ENCODE measurements at places on chromosomes 6 and 20.

DNA sequence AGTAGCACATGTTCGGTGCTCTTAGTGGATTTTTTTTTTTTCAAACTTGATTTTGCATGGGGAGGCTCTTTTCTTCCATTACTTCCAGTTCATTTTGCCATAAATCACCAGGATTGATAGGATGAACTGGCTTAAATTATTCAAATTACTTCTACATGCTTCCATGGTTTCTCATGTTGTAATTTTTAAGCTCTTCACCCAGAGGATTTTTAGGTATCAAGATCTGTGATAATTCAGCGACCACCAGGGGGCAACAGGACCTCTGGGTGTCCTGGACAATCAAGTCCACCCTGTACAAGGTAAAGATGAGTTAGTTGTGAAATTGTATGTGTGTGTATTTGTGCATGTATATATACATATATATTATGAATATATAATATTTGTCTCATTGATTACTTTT, 4.2 kb upstream of the EPHA7 start:
- no peak for DNase-seq

GRCh38 chr6:92507552-92507951, 911.8 kb downstream of the EPHA7 start:
- DNase-seq, result no peak

- DNase-seq, result no peak
These were observed 9.1 kb downstream of the SNTA1 start for GRCh38 chr20:33434434-33434833.

DNA sequence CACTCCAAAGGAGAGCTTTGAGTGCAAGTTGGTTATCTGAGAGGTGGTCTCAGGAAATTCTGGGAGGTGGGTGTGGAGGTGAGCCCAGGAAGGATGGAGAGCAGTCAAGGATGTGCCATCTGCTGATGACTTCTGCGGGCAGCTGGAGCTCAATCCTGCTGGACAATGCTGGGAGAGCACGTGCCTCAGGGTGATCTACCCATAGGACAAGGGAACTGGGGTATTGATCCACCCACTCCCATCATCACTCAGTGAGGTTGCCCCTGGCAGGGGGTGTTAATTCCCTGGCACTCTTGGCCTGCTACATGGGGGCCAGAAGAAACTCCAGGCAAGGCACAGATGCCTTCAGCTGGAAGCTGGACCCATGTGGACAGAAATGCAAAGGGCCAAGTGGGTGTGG, 7.1 kb upstream of the ZBP1 start:
- DNase-seq, result no peak

- DNase-seq, result no peak
These were observed 227.5 kb downstream of the PRL start for GRCh38 chr6:22069306-22069800.

DNA sequence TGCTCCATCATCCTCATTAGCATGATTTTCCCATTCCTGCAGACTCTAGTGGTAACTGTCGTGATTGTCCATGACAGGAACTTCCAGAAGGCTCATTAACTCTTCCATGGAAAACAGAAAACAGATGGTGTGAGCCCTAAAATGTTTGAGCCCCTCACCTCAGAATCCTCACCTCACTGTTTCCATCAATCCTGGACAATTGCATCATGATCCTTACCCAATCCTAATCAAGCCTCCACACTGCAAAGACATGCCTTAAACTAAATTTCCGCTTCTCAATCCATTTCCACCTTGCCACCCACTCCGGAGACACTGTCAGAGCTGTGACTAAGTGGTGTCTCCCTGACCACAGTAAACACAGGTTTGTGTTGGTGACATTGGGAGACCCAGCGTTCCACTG, 311.0 kb upstream of the JARID2 start:
- no peak for DNase-seq

- no peak for DNase-seq
These were observed 29.9 kb downstream of the BCAS1 start for GRCh38 chr20:54040531-54040930.

DNA sequence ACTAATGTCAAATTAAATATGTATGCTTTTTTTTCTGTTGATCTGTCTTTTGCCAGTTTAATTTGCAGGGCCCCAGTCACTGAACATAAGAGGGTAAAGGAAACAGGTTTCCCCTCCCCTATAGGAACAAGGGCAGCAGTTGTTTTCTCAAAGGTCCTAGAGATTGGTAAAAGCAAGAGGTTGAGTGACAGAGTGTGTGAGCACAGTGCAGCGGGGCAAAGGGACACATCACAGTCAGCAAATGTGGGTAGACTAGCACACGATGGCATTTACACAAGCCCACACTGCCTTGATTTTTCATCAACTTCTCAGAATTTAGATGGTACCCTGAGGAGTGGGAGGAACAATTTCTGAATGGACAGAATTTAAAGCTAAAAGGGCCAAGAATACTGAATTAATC, 138.7 kb upstream of the MYLIP start:
- DNase-seq, result no peak

Data from BJ (cell line).